Motor neuron (in vitro differentiated cells): ENCODE measurements at places on chromosomes 6 and 20. TPM values are rescaled to one million over a fixed set of nuclear protein-coding genes. Genes with fewer than 3 reads are reported as not detected.

RAET1L gene
- total RNA-seq = not detected in 2 replicates

DNA sequence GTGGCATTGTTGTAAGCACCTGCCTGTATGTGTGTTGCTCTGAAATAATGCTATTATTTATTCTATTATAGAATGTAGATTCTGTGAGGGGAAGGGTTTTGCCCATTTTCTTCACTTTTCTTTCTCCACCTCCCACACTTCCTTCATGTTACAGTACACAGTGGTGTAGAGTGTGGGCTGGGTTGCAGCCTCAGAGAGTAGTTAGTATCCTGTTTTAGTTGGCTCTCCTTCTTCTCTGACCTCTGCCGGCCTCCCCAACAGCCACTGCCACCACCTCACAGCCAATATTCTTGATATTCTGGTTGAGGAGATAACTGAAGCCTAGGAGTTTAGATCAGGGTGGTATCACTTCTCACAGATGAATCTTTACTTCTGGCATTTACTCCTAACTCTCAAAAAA, 143.4 kb downstream of the BCKDHB start:
- ATAC-seq = no peak

FNDC11 gene
- 0.94 and 1.7 TPM in 2 replicates for total RNA-seq

UNC5CL gene
- 1.1 and 1.5 TPM in 2 replicates for total RNA-seq

TCF21 gene
- 0.04 and 0.05 TPM in 2 replicates for total RNA-seq

DNA sequence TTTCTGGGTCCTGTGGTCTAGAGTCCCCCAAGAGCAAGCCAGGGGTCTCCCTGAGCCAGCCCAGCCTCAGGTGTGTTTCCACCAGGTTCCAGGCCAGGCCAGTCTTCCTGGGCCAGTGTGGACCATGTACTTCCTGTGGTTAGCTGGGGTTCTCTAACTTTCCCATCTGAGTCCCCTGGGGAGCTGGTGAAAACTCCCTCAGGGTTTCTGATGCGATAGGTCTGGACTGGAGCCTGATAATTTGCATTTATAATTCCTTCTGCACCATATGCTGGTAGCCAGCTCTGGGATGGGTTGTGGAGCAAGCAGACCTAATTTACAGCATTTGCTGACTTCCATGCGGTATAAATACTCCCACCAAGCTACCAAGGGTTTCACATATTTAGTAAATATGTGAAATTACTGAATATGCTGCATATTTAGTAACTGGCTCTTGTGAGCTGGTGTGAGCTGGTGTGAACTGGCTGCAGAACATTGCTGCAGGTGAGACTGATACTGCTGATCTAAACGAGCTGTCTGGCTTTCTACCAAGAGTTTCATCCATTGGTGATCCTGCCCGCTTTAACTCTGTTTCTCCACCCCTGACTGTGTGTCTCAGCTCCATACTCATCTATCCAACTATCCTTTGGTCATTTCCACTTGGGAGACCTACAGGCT, 62.6 kb downstream of the RIN2 start:
- peak; percentile 92 for ATAC-seq

DCDC2 gene
- total RNA-seq = 13.3 and 13.8 TPM in 2 replicates

GRCh38 chr6:135129136-135129856, 51.8 kb upstream of the MYB start:
- no peak for ATAC-seq

DNA sequence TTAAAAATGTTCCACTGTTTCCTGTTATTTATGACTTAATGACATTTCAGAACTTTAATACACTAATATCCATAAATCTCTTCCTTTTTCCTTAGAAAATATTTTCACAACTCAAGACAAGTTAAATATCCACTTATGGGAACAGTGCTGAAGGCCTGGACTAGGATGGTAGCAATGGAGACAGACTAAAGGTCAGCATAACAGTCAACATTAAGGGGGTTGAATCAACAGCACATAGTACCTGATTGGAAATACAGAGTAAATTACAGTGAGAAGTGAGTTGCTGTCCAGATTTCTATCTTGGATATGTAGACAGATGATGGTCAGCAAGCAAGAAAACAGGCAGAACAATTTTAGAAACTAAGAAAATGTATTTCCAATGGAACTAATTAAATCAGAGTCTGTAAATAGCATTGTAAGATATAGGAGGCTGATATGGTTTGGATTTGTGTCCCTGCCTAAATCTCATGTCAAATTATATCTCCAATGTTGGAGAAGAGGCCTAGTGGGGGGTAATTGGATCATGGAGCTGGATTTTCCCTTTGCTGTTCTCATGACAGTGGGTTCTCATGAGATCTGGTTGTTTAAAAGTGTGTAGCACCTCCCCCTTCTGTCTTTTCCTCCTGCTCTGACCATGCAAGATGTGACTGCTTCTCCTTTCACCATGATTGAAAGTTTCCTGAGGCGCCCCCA, 682.7 kb downstream of the MAFB start:
- no peak for ATAC-seq

TFAP2D gene
- not detected in 2 replicates for total RNA-seq

DNA sequence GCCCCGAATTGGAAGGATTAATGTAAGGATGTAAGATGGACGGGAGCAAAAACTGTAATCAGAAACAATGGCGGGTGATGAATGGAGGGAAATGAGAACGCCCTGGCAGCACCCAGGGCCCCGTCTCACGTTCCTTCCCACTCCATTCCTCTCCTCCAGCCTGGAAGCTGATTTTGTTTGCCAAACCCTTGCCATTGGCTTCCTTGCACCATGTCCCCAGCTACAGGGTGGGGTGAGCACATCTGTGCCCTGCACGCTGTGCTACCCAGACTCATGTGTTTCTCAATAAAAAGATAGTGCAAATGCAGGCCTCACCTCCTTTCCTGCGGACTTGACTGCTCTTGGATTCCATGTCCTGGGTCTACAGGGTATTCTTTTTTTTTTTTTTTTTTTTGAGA, 26.7 kb downstream of the SCP2D1 start:
- ATAC-seq = no peak

BAK1 gene
- total RNA-seq = 18.7 and 22.5 TPM in 2 replicates

- no peak for ATAC-seq
These were observed 45.9 kb upstream of the EMILIN3 start for GRCh38 chr20:41412324-41413120.

GPR31 gene
- not detected in 2 replicates for total RNA-seq

TSPYL4 gene
- 26.0 and 35.3 TPM in 2 replicates for total RNA-seq

- ATAC-seq = no peak
These were observed 11.4 kb downstream of the PBOV1 start for GRCh38 chr6:138206862-138207261.

DNA sequence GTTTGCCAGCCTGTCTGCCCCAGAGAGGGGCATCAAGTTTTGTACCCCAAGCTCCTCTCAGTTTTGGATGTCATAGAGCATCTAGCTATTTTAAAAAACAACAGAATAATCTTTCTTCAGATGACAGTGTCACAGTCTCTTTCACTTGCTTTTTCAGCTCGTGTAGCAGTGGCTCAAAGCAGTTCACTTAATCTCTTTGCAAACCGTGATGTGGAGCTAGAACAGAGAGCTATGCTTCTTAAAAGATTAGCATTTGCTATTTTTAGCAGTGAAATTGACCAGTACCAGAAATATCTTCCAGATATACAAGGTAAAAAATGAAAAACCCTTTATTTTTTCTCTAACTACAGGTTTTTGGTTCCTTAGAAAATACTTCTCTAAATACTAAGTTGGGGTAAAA, 37.3 kb downstream of the PGM3 start:
- ATAC-seq = no peak

GRCh38 chr6:82785206-82785605, 280.4 kb downstream of the UBE3D start:
- ATAC-seq = no peak

DNA sequence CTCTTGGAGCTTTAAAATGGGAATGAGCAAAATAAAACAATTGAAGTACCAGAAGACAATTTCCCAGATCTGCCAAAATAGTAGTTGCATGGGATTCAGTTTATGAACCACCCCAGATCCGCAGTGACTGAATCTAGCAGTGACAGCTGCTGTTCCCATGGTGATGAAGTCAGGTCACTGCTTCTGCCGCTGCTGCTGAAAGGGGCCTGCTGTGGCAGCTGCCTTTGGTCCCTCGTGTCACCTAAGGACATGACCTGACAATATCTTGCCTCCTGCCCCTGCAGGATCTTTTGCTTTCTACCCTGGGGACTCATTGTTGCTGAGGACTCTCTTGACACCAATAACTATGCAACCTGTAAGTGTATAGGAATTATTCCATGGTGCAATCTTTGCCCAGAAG, 34.3 kb upstream of the OGFRL1 start:
- peak; percentile 99 for ATAC-seq
